Breast epithelium (tissue), 4 donors: ENCODE measurements at places on chromosomes 13 and 19.

DNA sequence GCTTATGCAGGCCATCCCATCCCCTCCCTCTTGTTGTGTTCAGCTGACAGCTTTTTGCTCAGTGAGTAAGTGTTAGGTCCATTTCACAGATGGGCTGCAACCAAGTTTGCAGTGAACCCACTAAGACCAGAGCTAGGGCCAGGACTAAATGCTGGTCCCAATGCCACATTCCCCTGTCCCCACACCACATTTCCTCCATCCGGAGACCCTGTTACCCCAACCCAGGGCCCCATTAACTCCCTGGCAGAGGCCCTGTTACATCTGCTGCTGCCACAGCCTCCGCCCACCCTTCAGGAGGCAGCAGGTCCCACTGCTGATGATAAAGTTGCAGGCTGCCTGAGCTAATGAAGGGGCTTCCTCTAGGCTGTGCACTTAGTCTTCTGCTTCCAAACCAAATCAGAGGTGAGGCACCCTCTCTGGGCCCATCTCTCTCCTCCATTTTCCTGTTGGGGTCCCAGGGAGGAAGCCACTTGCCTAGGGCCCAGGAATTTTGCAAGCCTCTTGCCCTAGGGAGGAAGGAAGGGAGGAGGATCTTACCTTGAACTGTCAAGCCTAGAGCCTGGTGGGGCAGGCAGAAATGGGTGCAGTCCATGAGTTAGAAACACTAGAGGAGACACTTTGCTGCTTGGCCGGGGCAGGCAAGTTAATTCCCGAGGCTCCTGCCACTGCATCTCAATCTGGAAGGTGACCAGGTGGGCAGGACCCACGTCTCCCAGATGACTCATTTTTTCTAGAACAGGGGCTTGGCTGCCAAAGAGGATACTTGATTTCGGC lies 3.4 kb upstream of the USF2 start:
- no peak for DNase-seq

GRCh38 chr13:89784161-89784809 lies 1563.2 kb upstream of the MIR17HG start:
- DNase-seq: no peak

DNA sequence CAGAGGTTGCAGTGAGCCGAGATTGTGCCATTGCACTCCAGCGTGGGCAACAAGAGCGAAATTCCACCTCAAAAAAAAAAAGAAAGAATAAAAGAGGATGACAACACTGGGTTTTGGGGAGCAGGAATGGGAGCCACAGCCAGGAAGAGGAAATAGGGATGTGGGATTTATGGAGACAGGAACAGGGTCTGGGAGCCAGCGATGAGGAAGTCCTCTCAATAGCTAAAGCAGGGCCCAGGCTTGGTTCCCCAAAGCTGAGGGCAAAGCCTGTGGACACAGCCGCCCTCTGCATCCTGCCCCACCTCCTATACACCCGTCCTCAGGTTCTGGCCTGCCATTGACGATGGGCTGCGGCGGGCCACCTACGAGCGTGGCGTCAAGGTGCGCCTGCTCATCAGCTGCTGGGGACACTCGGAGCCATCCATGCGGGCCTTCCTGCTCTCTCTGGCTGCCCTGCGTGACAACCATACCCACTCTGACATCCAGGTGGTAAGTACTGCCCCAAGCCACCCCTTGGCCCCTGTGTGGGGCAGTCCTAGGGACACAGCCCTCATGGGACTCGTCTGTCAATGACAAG lies 13.6 kb downstream of the HIPK4 start:
- DNase-seq: no peak

DNA sequence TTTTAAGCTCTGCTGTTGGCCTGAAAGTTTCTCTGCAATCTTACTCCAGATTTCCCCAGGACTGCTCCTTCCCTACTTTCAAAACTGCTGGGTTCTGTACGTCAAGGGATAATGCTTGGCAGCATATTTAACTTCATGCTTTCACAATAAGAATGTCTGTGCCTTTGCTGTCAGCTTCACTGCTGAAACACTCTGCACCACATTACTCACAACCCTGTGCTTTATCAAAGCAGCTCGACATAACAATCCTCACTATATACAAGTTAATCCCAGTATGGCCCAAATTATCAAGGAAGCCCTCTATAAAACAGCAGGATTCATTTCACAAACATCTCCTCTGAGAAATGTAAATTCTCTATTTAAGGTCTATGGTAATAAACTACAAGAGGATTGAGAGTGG lies 17.5 kb downstream of the LATS2 start:
- no peak for DNase-seq

- DNase-seq: no peak
Observed at GRCh38 chr13:25882466-25883357, 169.1 kb downstream of the SHISA2 start.

DNA sequence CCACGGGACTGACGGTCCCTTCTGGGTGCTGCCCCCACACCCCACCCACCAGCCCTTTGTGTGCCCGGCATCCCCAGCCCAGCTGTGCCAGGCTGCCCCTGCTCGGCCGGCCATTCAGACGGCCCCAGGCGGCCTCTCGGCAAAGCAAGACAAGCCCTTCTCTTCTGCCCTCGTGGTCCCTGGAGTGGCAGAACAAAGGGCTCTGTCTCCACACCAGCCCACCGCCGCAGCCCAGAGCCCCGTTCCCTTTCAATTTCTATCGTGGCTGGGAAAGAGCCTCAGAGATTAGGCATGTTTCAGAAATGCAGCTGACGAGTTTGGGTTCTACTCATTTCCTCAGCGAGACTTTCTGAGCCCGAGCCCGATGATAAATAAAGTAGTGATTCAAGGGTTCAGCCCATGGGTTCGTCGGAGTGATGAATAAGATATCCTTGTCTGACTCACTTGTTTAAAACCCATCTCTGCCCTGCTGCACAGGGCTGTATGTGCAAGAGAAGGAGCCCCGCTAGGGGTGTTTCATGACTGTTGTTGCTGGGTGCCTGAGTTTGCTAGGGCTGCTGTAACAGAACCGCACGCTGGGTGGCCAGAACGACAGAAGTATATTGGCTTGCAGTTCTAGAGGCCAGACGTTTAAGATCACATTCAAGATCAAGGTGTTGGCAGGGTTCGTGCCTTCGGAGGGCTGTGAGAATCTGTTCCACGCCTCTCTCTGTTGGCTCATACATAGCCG lies 4.3 kb downstream of the MYO9B start:
- peak; percentile 66 for DNase-seq

DNA sequence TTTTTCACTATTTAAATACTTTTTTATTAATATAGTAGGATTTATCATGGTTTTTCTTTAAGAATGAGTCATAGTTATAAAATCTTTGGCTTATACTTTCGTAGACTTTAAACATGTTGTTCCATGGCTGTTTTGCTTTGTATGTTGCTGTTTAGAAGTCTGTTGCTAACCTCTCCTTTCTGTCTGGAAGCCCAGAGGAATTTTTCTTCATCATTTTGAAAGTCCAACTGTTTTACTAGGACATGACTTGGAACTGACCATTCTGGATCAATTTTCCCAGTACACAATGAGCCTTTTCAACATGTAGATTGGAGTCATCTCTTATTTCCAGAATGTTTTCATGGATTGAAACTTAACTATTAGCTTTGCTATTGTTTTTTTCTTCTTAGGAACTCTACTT lies 7.9 kb downstream of the CAB39L start:
- DNase-seq: no peak

DNA sequence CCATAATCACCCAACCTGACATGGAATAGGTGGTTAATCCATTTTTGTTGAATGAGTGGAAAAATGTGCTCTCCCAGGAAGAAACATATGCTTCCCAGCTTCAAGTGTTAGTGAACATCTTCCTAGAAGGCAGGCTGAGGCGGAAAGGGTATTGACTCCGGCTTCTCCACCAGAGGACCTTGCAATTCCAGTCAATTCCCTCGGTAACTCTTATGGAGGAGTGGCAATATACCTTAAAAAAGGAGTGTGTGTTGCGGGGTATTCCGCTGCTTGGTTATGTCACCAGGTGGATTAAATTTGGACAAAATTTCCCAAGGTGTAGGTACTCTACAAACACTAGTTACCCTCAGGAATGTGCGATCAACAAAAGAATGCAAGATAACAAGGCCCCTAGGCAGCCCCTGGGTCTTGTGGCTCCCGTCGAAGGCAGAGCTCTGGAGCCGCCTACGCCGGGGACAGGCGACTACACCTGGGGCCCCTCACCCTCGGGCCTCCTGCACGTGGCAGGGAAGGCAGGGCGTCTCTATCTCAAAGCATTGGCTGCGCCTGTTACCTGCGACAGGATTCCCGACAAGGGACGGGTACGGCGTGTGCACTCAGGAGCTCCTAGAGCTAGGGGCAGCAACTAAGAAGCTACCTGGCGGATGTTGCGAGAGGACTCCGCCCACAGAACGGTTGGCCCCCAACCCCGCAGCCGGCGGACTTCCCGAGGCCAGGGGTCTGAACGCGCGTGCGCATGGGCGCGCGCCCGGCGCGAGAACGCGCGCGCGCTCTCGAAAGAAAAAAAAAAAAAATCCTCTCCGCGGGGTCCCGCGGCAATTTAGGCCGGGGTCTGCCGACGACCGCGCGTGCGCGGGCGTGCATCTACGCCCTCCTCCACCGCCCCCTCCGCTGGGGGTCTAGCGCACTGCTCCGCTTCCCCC lies at the start of gene WDR87:
Gene WDR87 (minus strand): TSS at position 649 of the 923 bp plus-strand sequence. CDS start 8,355 bp downstream, outside the sequence.
- DNase-seq: no peak

- no peak for DNase-seq
Observed at GRCh38 chr19:54254195-54254906, 2.7 kb downstream of the LILRB5 start.

DNA sequence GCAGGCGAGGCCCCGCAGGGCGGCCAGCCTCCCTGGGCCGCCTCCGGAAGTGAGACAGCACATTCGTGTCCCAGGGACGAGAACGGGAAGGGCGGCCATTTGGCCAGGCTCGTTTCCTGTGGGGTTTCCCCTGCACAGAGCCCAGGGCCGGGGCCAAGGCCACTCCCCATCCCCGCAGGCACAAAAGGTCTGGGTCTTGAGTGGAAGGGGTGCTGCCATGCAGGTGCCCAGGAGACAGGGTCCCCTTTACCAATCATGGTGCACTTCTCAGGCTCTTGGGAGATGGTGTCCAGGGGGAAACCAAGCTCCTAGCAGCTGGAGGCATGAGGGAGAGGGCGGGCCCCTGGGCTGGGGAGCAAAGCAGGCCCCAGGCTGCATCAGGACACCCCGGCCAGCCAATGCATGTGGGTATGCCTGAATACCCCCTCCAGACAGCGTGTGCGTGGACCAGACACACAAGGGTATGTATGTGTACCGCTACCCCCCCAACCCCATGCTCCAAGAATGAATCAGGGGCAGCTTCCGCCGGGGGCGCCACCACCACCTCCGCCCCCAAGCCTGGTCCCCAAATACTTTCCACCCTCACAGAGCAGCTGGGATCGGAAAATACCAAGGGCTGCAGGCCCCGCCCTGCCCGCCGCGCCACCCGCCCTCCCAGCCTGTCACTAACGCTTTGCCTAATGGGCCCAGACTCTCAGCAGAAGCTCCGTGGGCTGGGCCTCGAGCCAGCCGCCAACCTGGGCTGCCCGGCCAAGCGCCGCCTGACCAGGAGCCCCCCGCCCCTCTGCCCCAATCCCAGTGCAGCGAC lies 37.6 kb upstream of the NANOS3 start:
- DNase-seq: peak; percentile 89

GRCh38 chr13:28467034-28467433 lies 27.9 kb downstream of the FLT1 start:
- no peak for DNase-seq

GRCh38 chr13:113393226-113393562 lies 29.3 kb upstream of the GRTP1 start:
- no peak for DNase-seq

DNA sequence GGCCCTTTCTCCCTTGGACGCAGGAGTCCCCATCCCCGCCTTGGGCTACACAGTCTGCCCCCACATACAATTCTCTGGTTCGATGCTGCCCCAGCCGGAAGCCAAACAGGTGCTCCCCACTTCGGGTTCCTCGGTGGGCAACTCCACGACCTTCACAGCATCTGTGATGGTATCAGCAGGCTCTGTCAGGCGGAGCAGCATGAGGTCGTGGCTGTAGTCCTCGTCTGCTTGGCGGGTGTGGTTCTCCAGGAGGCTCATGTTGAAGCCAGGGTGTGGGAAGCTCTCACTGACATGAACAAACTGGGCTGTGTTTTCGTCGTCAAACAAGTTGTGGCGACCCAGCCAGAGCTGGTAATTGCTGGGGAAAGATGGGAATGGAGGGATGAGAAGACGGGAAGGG lies 3.5 kb downstream of the KLK1 start:
- DNase-seq: no peak

- no peak for DNase-seq
Observed at GRCh38 chr19:28292822-28293500, 920.0 kb downstream of the UQCRFS1 start.

- no peak for DNase-seq
Observed at GRCh38 chr19:19202707-19203011, 555 bp downstream of the NR2C2AP start.

DNA sequence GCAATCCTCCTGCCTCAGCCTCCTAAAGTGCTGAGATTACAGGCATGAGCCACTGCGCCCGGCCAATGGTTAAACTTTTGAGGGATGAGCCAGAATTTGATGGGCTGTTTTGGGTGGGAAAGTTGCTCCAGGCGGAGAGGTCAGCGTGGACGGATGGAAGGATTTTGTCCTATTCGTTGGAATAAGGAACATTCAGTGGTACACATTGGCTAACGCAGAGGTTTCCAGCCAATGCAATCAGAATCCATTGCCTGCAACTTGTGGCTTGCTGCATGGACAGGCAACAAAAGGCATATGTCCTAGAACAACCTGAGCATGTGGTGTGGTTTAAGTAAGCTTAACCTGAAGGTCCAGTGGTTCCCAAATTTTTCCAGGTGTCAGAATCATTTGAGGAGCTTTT lies 35.5 kb upstream of the C1QTNF9 start:
- DNase-seq: no peak

DNA sequence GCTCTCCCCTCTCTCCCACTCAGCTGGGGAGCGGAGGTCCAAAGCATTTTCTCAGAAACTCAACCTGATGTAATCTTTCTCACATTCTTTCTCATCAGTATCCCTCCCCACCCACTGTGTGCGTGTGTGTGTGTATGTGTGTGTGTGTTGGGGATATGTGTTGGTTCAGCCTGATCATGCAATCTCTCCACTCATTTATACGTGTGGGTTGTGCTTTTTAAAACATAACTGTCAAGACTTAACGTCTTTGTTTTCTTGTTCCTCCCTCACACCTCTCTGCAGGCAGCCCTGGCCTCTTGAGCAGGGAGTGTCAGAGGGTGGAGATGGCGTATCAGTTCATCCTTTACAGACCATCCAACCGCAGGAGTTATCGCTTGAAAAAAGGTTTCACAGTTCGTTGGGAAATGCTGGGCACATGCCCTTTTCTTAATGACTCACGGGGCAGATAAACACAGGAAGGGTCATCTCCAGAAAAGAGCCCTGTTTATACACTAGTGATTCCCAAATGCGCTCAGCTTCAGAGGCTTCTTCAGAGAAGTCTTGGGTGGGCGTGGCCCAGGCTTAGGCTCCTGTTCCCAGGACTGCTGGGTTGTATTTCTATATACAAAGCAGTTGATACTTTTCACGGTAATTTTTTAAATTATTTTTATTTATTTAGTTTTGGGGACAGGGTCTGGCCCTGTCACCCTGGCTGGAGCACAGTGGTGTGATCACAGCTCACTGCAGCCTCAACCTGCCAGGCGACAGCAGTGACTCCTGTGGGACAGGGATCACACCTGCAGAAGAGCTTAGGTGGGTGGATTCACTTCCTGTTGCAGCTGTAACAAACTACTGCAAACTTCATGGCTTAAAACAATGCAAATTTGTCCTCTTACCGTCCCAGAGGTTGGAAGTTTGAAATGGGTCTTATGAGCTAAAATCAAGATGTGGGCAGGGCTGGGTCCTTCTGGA lies 60.3 kb downstream of the CCDC70 start:
- no peak for DNase-seq
